ENCODE measurements at places on chromosomes 6 and 20.

- H3K36me3 ChIP-seq, result no peaks in the 10 kb centered on the region
- H3K4me3 ChIP-seq, result peak overlapping the region; percentile 66
- no peak for DNase-seq
- no peaks in the 10 kb centered on the region for H3K27me3 ChIP-seq
- H3K4me1 ChIP-seq, result peaks cover 19% of the 10 kb centered on the region
- H3K27ac ChIP-seq, result no peak overlapping the region
Observed at GRCh38 chr20:25622049-25622448, 1.8 kb downstream of the NANP start.

GRCh38 chr6:81226957-81227356, 525.5 kb downstream of the TENT5A start:
- H3K36me3 ChIP-seq, result no peaks in the 10 kb centered on the region
- no peaks in the 10 kb centered on the region for H3K4me1 ChIP-seq
- no peak overlapping the region for H3K27ac ChIP-seq
- H3K4me3 ChIP-seq, result no peak overlapping the region
- no peaks in the 10 kb centered on the region for H3K27me3 ChIP-seq

DNA sequence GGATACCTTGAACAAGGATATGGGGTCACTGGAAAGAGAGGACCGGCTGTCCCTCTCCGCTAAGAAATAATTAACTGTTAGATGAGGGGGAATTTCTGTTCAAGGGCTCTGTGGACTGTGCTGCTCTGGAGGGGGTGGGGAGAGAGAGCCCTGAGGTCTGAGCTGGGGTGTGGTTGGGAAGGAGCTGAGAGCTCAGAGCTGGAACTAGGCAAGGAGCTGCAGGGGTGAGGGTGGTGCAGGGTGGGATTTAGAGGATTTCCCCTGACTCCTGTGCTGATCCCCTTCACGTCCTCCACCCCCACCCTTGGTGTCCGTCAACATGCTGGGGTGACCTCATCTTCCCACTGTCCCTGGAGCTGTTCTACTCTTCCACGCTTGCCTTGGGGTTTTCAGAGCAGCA, 52.5 kb downstream of the HLA-A start:
- no peak for DNase-seq
- no peaks in the 10 kb centered on the region for H3K4me1 ChIP-seq
- no peaks in the 10 kb centered on the region for H3K27me3 ChIP-seq
- no peak overlapping the region for H3K27ac ChIP-seq
- no peak overlapping the region for H3K4me3 ChIP-seq

DNA sequence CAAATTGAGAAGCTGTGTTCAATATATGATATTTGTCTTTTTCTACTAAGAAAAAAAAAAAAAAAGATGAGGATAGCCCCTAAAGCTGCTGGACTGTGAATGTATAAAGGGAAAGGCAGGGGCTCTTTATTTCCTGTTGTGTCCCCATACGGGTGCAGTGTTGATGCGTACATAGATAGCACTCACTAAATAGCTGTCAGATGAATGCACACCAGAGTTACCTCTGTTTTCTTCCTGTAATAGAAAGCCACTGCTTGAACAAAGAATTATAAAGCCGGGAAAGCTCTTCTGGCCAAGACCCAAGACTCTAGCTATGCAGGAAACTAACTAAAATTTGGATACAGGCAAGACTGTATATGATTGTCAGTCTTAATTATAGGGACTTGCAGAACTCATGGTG, 260.0 kb downstream of the FARS2 start:
- no peak overlapping the region for H3K4me3 ChIP-seq
- no peaks in the 10 kb centered on the region for H3K36me3 ChIP-seq
- no peaks in the 10 kb centered on the region for H3K27me3 ChIP-seq
- H3K27ac ChIP-seq, result no peak overlapping the region
- H3K4me1 ChIP-seq, result no peaks in the 10 kb centered on the region
- DNase-seq, result no peak

DNA sequence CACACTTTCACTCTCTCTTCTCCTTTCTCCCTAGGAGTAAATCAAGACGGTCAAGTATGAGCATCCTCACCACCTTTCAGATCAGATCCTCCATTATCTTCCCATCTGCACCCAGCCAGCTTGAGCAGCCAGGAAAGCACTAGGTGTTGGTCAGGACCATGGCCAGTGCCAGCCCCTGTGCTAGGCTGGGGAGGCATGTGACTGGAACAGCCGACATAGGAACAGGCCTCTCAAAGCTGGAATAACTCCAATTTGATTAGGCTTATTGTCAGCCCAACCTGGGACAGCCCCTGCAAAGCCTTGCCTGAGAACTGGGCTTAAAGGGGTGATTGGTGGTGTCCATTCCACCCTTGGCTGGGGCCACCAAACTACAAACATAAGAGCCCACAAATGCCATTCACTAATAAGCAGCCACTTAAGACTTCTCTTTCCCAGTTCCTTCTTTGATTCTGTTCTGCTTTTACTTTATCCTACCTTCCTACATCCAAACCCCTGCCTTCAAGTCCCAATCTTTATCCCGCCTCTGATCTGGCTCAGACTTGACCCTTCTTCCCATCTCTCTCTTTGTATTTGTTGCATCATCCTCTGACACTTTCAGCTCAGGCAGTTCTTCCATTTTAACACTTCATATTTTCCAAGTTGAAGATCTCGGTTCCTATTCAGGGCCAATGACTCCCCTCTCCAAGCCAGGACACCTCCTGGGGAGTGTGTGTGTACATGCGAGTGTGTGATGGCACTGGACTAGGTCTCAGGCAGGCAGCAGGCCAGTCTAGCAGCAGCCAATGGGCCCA, 4.5 kb upstream of the TREM2 start:
- no peaks in the 10 kb centered on the region for H3K36me3 ChIP-seq
- H3K4me1 ChIP-seq, result no peaks in the 10 kb centered on the region
- H3K4me3 ChIP-seq, result no peak overlapping the region
- H3K27ac ChIP-seq, result no peak overlapping the region
- DNase-seq, result no peak
- no peaks in the 10 kb centered on the region for H3K27me3 ChIP-seq

GRCh38 chr6:116518621-116519368, 7.4 kb downstream of the CALHM5 start:
- no peak overlapping the region for H3K4me3 ChIP-seq
- no peaks in the 10 kb centered on the region for H3K4me1 ChIP-seq
- no peak for DNase-seq
- no peaks in the 10 kb centered on the region for H3K27me3 ChIP-seq

- no peak overlapping the region for H3K4me3 ChIP-seq
- peaks cover 5% of the 10 kb centered on the region for H3K4me1 ChIP-seq
- H3K36me3 ChIP-seq, result no peaks in the 10 kb centered on the region
Observed at GRCh38 chr6:11416936-11417576, 120.5 kb upstream of the TMEM170B start.

GRCh38 chr20:47815416-47815806, 30.1 kb upstream of the SULF2 start:
- DNase-seq, result no peak
- H3K36me3 ChIP-seq, result no peaks in the 10 kb centered on the region
- H3K27ac ChIP-seq, result no peak overlapping the region
- peaks cover 44% of the 10 kb centered on the region for H3K27me3 ChIP-seq

DNA sequence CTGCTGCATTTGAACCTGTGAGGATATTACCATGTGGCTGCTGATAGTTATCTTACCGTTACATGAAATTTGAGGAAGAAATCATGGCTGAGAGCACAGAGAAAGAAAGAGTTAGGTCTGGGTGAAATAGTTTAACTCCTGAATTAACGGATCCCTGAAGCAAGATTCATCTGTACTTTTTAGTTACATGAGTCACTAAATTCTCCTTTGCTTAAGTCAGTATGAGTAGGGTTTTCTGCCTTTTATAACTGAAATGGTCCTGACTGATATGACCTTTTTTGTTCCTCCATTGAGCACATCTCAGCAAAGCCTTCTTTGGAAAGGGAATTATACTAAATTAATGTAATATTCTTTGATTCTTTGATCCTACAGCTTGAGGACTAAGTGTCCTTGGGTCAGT, 333.3 kb upstream of the ZFP64 start:
- no peaks in the 10 kb centered on the region for H3K4me1 ChIP-seq
- peaks cover 6% of the 10 kb centered on the region for H3K27me3 ChIP-seq
- H3K36me3 ChIP-seq, result no peaks in the 10 kb centered on the region

DNA sequence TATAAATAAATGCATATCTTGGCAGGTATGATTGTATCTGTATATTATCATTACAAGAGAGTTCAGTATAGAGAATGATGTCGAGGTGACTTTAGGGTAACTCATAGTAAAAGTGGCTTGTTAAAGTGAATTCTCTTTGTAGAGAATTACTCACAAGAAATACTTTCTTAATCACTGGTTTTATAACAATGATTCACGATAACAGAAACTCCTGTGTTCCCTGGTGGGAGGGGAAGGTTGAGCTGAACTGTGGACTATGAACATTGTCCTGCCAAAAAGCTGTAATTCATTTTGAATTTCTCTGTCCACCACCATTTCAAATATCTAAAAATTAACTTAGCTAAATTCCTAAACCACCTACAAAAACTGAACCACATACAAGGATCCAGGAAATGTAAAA, 7.7 kb downstream of the TPMT start:
- DNase-seq, result no peak
- H3K4me1 ChIP-seq, result no peaks in the 10 kb centered on the region
- peaks cover 48% of the 10 kb centered on the region for H3K36me3 ChIP-seq
- no peak overlapping the region for H3K27ac ChIP-seq
- no peaks in the 10 kb centered on the region for H3K27me3 ChIP-seq

DNA sequence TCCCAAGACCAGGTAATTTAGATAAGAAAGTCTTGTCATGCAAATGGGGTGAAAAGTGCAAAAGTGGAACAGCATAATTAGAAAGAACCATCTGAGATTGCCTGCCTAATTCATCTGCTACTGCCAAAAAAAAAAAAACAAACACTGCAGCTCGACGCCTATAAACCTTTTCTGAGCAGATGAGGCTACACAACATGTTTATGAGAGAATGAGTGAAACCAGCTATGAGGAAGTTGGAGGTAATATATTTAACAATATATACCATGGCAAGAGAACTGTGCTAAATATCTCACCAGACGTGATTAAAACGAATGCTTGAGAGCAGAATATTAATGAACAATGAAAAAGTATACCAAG, 50.0 kb downstream of the LAMA4 start:
- peak overlapping the region; percentile 24 for H3K27ac ChIP-seq
- H3K4me3 ChIP-seq, result no peak overlapping the region
- no peak for DNase-seq
- H3K27me3 ChIP-seq, result no peaks in the 10 kb centered on the region
- peaks cover 6% of the 10 kb centered on the region for H3K36me3 ChIP-seq

GRCh38 chr6:2921520-2922115, 18.5 kb upstream of the SERPINB9 start:
- H3K27ac ChIP-seq, result no peak overlapping the region
- peaks cover 4% of the 10 kb centered on the region for H3K4me1 ChIP-seq
- H3K4me3 ChIP-seq, result no peak overlapping the region

DNA sequence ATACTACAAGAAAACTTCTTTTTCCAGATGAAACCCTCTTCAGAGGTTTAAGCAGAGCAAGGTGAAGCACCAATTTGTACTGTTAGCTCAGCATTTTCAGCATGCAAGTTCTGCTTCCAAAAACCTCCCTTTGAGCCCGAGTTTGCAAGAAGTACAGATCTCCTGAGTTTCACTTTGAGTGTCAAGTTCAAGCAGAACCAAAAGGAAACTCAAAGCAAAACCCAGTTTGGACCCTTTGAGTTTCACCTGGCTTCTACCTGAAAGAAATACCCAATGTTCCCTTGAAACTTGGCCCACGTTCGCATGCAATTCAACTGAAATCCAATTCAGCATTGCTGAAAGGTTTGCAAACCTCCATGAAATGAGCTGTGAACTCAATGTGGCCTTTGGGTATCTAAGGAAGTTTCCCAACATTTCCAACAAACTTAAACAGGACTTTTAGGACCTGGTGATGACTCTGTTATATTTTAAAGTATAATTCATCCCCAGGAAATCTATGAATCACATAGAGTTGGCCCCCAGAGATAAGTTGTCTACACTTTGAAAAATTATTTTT, 62.9 kb upstream of the HBS1L start:
- no peak overlapping the region for H3K27ac ChIP-seq
- no peaks in the 10 kb centered on the region for H3K36me3 ChIP-seq
- no peak overlapping the region for H3K4me3 ChIP-seq
- H3K27me3 ChIP-seq, result no peaks in the 10 kb centered on the region
- no peak for DNase-seq
- no peaks in the 10 kb centered on the region for H3K4me1 ChIP-seq

- no peaks in the 10 kb centered on the region for H3K4me1 ChIP-seq
- no peaks in the 10 kb centered on the region for H3K27me3 ChIP-seq
- no peaks in the 10 kb centered on the region for H3K36me3 ChIP-seq
- no peak overlapping the region for H3K27ac ChIP-seq
- no peak overlapping the region for H3K4me3 ChIP-seq
Observed at GRCh38 chr20:16292226-16292880, 280.9 kb downstream of the KIF16B start.
